ENCODE measurements at places on chromosomes 3 and 15. TPM values are rescaled to one million over a fixed set of nuclear protein-coding genes. Genes with fewer than 3 reads are reported as not detected.

KBTBD12 gene
- not detected for total RNA-seq

HTR3E gene
- total RNA-seq, result not detected

SKOR1 gene
- 0.15 TPM for total RNA-seq

RASSF1 gene
- 27.0 TPM for total RNA-seq

- H3K4me1 ChIP-seq, result no peaks in the 10 kb centered on the region
- peak; percentile 47 for DNase-seq
- H3K4me3 ChIP-seq, result no peak overlapping the region
- no peak overlapping the region for H3K27ac ChIP-seq
- H3K36me3 ChIP-seq, result no peaks in the 10 kb centered on the region
- no peaks in the 10 kb centered on the region for H3K27me3 ChIP-seq
These were observed 470.4 kb upstream of the ROBO1 start for GRCh38 chr3:80238152-80238551.

DNA sequence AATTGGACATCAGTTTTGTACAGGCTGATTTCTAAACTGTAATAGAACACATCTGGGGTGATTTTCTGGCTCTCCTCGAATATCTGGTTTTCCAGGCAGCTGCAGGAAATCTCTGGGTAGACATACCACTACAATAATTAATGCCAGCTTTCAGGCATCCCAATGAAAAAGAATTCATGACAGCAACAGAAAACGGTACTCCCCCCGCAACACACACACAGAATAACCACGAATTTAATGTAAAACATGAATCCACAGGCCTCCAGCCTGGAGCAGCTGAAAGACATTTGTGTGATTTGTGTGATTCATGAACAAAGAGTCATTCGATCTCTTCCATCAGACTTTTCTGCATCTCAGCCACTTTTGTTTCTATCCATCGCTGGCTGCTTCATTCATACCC lies 262.2 kb downstream of the MAGI1 start:
- H3K4me3 ChIP-seq, result no peak overlapping the region
- DNase-seq, result no peak
- H3K36me3 ChIP-seq, result no peaks in the 10 kb centered on the region
- H3K27ac ChIP-seq, result no peak overlapping the region

DNA sequence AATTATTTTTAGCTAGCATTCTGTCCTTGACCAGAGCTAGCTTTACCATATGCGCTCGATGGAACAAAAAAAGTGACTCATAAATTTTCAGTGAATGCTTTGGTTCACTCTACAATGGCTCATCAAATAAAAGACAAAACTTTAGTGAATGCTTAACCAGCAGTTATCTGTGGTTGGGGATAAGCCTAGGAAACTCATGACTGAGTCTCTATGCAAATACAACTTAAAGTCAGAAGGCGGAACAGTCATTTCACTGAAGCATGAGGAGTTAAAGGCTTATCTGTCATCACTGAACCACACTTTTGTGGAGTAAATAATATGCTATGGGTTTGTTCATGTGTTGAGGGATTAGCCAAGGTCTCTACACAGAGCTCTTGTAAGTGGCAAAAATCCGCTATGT lies 308.4 kb downstream of the SQOR start:
- no peak for DNase-seq
- H3K27ac ChIP-seq, result no peak overlapping the region
- no peaks in the 10 kb centered on the region for H3K4me1 ChIP-seq
- H3K4me3 ChIP-seq, result no peak overlapping the region
- H3K36me3 ChIP-seq, result no peaks in the 10 kb centered on the region

GRCh38 chr3:45056608-45057301 lies 30.7 kb downstream of the CLEC3B start:
- H3K27me3 ChIP-seq, result no peaks in the 10 kb centered on the region
- no peak overlapping the region for H3K27ac ChIP-seq
- no peak for DNase-seq
- H3K36me3 ChIP-seq, result no peaks in the 10 kb centered on the region
- no peak overlapping the region for H3K4me3 ChIP-seq
